Gastrocnemius medialis (tissue), 4 donors: ENCODE measurements at places on chromosomes 16 and 17. TPM values are rescaled to one million over a fixed set of nuclear protein-coding genes. Genes with fewer than 3 reads are reported as not detected.

The CTF1 gene
- total RNA-seq = 2.3 TPM

The C1QL1 gene
- not detected for total RNA-seq

The ASGR2 gene
- total RNA-seq = 1.6 TPM

The AANAT gene
- not detected for total RNA-seq

- no peak overlapping the region for H3K4me3 ChIP-seq
- DNase-seq = no peak
Measured at GRCh38 chr17:47967607-47968252, 3.2 kb upstream of the CDK5RAP3 start.

GRCh38 chr16:203246-203645 is 23.0 kb downstream of the HBQ1 start:
- peaks cover 6% of the 10 kb centered on the region for H3K4me1 ChIP-seq
- peaks cover 77% of the 10 kb centered on the region for H3K36me3 ChIP-seq
- no peaks in the 10 kb centered on the region for H3K27me3 ChIP-seq

DNA sequence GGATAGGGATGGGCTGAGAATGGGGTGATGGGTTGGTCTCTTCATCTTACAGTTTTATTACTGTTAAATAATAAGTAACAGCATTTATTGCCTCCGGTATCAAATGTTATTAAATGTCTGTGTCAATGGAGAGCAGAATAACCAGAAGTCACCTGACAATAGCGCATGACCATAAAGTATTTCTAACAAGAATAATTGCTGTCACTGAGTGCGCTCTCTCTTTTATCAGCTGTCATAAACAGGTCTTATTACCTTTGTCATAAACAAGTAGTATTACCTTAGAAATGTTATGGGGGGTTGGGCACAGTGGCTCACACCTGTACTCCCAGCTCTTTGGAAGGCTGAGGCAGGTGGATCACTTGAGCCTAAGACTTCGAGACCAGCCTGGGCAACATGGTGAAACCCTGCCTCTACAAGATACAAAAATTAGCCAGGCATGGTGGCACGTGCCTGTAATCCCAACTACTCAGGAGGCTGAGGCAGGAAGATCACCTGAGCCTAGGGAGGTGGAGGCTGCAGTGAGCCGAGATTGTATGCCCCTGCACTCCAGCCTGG is 120.6 kb downstream of the MAP2K6 start:
- H3K27me3 ChIP-seq = no peaks in the 10 kb centered on the region
- H3K4me1 ChIP-seq = no peaks in the 10 kb centered on the region
- H3K4me3 ChIP-seq = no peak overlapping the region
- H3K36me3 ChIP-seq = no peaks in the 10 kb centered on the region
- H3K27ac ChIP-seq = no peak overlapping the region

GRCh38 chr16:87098361-87098760 is 218.8 kb downstream of the C16orf95 start:
- no peaks in the 10 kb centered on the region for H3K4me1 ChIP-seq
- H3K36me3 ChIP-seq = no peaks in the 10 kb centered on the region
- no peak for DNase-seq
- no peak overlapping the region for H3K4me3 ChIP-seq
- peaks cover 14% of the 10 kb centered on the region for H3K27me3 ChIP-seq
- no peak overlapping the region for H3K27ac ChIP-seq

GRCh38 chr16:68719993-68720489 is 17.1 kb upstream of the CDH1 start:
- H3K4me3 ChIP-seq = no peak overlapping the region
- DNase-seq = no peak
- H3K27me3 ChIP-seq = no peaks in the 10 kb centered on the region
- H3K36me3 ChIP-seq = no peaks in the 10 kb centered on the region

GRCh38 chr16:58054289-58054688 is 28.7 kb downstream of the MMP15 start:
- H3K4me1 ChIP-seq = no peaks in the 10 kb centered on the region
- no peak overlapping the region for H3K4me3 ChIP-seq
- H3K27ac ChIP-seq = no peak overlapping the region
- no peak for DNase-seq
- no peaks in the 10 kb centered on the region for H3K36me3 ChIP-seq

- H3K27me3 ChIP-seq = no peaks in the 10 kb centered on the region
- no peak overlapping the region for H3K27ac ChIP-seq
- H3K36me3 ChIP-seq = no peaks in the 10 kb centered on the region
- no peaks in the 10 kb centered on the region for H3K4me1 ChIP-seq
Measured at GRCh38 chr16:74862743-74863244, 88.2 kb upstream of the FA2H start.

DNA sequence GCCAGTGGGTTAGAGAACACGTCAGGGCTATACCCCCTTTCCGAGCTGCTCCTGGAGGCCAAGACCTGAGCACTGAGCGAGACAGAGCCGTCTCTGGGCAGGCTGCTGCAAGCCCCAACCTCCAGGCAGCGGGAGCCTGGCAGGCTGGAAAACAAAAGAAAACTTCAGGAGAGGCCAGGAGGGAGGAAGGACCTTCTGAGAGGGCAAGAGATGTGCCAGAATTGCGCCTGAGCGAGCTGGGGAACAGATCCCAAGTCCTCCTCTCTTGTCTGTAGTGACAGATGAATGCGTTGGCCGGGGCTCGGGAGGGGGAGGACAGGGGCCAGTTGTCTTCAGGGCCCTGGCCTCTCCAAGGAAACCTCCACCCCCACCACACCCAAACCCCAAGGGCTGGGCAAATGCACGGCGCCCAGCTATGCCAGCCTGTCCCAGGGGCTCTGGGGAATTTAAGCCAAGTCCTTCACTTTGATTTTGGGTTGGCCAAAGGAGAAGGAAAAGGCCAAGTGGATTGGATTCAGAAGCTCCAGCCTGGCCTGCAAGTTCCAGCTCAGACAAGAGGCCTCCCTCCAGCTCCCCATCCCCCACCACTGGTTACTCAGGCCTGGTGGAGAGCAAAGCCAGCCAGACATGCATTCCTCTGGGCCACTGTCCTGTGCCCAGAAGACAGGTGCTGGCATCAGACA is 18.1 kb downstream of the SDK2 start:
- no peak overlapping the region for H3K27ac ChIP-seq
- no peak overlapping the region for H3K4me3 ChIP-seq
- no peaks in the 10 kb centered on the region for H3K36me3 ChIP-seq
- H3K4me1 ChIP-seq = no peaks in the 10 kb centered on the region

DNA sequence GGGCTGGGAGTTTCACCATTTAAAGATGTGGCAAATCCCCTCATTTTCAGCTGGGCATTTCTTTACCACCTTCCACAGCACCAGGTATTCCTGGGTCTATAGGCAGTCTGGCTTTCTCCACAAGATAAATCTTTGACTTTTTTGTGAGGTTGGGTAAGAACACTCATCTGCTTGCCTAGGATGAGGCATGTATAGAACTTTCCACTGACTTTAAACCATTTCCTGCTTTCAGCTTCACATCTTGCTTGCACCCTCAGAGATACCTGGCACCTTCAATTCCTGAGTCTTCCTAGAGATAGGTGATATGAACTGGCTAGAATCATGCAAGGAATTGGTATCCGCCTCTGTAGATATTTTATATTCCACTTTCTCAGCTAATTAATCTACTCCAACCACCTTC is 27.9 kb downstream of the SMURF2 start:
- DNase-seq = no peak
- no peaks in the 10 kb centered on the region for H3K27me3 ChIP-seq
- H3K4me3 ChIP-seq = no peak overlapping the region
- no peak overlapping the region for H3K27ac ChIP-seq

- peaks cover 68% of the 10 kb centered on the region for H3K4me1 ChIP-seq
- H3K27me3 ChIP-seq = no peaks in the 10 kb centered on the region
- H3K4me3 ChIP-seq = no peak overlapping the region
- H3K36me3 ChIP-seq = no peaks in the 10 kb centered on the region
- DNase-seq = no peak
Measured at GRCh38 chr17:78381601-78382232, 3.3 kb downstream of the PGS1 start.

- peaks cover 74% of the 10 kb centered on the region for H3K4me1 ChIP-seq
- H3K36me3 ChIP-seq = no peaks in the 10 kb centered on the region
- peak overlapping the region; percentile 93 for H3K27ac ChIP-seq
- no peaks in the 10 kb centered on the region for H3K27me3 ChIP-seq
- peak; percentile 90 for DNase-seq
Measured at GRCh38 chr17:42677921-42678781, 1.4 kb upstream of the PLEKHH3 start.

DNA sequence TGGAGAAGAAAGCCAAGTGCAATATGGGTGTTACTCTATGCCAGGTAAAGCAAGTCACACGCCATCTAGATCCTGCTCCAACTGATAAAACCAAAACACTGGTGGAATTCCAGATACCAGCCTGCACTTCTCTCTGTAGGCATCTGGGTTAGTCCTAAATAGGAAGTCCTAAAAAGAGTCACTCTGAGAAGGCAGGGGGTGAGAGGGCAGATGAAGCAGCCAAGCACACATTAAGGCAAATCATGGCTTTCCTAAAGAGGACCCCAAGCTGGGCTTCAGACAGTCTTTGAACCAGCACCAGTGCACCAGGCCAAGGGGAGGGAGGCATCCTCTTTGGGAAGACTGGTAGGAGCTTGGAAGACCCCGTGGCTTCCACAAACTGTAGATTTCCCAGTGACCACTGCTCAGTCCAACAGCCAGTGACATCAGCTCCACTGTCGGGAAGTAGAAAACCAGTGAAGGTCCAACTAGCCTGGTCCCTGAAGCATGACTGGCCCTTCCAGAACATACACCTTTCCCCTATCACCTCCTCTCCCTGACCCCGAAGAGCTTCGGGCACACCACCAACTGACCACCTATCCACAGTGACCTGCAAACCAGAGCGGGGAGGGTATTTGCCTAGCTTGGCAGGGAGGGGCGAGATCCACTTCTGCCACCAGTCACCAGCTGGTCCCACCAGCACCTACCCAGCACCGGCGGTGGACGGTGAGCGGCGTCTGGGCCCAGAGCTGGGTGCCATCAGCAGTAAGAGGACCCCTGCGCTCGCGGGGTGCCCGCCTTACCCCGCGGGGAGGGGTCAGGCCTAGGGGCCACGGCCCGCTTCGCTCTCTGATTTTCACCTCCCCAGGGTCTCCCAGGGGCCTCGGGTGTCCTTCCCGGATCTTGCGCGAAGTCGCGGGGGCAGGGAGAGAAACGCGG is 1.0 kb downstream of the LITAF start:
- peak; percentile 34 for DNase-seq
- no peaks in the 10 kb centered on the region for H3K36me3 ChIP-seq
- H3K27me3 ChIP-seq = no peaks in the 10 kb centered on the region
- H3K27ac ChIP-seq = peak overlapping the region; percentile 82

DNA sequence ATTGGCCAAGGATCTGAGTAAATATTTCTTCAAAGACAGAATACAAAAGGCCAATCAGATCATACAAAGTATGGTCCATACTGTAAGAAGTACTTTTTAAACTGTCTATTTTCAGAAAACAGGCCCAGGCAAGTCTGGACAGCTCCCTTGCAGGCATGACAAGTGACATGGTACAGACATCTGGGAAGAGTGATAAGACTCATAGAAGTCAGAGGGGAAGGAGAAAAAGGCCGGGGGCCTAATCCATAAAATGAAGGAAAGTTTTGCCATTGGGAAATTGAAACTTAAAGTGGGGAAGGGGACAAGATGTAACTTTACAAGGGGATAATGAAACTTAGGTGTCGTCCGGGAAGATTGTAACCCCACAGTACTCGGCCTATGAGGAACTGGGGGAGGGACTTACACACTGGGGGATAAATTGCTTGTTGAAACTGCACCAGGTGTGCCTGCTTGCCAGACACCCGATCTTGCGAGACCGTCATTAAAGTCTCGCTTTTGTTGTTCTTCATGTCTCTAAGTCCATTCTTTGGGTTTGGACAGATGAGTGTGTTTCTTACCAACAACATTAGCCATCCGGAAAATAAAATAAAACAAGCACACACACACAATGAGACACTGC is 684.0 kb downstream of the CDH11 start:
- no peak overlapping the region for H3K4me3 ChIP-seq
- no peak for DNase-seq
- H3K27ac ChIP-seq = no peak overlapping the region
- H3K36me3 ChIP-seq = no peaks in the 10 kb centered on the region
- no peaks in the 10 kb centered on the region for H3K27me3 ChIP-seq

DNA sequence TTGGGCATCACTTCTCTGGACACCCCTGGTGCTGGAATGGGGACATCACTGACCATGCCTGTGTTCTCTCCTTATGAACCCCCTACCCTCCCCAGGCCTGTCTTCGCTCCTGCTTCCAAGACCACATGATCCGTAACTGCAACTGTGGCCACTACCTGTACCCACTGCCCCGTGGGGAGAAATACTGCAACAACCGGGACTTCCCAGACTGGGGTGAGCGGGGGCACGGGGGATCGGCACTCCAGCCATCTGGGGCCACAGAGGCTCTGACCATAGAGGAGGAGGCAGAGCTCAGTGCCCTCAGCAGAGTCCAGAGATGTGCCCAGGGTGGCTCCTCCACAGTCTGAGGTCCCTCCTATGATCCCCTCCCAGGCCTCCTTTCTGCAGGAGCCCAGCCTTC is 73.5 kb downstream of the SCNN1B start:
- no peak for DNase-seq
- H3K36me3 ChIP-seq = no peaks in the 10 kb centered on the region

DNA sequence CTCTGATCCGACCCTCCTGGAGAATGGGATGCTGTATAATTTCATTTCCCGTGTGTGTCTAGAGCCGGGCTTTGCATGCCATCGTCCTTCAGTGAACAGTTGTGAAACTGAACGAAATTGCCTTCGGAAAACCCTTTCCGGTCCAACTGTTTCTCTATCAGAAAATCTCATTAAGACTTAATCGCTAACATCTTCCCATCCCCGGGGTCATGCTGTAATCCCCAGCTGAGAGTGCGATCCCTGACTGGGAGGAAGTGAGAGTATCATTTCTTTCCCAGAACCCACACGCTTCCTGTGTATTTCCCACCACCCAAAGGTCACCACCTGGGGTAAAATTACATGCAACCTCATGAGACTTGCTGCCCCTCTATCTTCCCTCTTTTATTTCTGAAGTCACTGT is 75.6 kb upstream of the RBFOX1 start:
- no peak overlapping the region for H3K27ac ChIP-seq
- H3K36me3 ChIP-seq = no peaks in the 10 kb centered on the region
- H3K4me3 ChIP-seq = no peak overlapping the region
- no peaks in the 10 kb centered on the region for H3K27me3 ChIP-seq
- DNase-seq = no peak

DNA sequence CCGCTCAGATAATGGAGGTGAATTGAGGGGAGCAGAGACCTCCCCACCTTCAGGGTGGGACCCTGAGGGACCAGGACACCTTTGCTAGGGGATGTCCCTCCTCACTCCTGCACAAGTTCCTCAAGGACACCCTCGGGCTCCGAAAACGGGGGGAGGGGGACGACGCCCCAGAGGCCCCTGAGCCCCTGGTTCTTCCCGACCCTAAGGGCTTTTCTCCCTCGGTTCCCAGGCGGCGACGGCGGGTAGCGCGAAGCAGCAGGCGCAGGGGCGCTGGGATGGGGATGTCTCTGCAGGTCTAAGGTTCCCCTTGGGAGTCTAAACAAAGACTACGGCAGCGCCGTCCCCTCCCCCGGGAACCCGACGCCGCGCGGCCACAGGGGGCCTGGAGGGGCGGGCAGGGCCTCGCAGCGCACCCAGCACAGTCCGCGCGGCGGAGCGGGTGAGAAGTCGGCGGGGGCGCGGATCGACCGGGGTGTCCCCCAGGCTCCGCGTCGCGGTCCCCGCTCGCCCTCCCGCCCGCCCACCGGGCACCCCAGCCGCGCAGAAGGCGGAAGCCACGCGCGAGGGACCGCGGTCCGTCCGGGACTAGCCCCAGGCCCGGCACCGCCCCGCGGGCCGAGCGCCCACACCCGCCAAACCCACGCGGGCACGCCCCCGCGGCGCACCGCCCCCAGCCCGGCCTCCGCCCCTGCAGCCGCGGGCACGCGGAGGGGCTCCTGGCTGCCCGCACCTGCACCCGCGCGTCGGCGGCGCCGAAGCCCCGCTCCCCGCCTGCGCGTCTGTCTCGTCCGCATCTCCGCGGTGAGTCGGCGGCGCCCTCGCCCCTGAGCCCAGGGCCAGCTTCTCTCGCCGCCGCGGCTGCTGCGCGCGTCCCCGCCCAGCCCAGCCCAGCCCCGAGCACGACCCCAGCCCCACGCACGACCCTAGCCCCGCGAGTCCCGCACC is 36.7 kb upstream of the NDRG4 start:
- H3K36me3 ChIP-seq = no peaks in the 10 kb centered on the region
- no peak overlapping the region for H3K27ac ChIP-seq
- peak overlapping the region; percentile 69 for H3K4me3 ChIP-seq
